ENCODE measurements at places on chromosomes 2 and 18. TPM values are rescaled to one million over a fixed set of nuclear protein-coding genes. Genes with fewer than 3 reads are reported as not detected.

- peaks cover 5% of the 10 kb centered on the region for H3K4me1 ChIP-seq
- no peak for DNase-seq
- H3K27ac ChIP-seq, result no peak overlapping the region
These were observed 142.4 kb downstream of the ZFP36L2 start for GRCh38 chr2:43083710-43084698.

GRCh38 chr2:20635675-20636584 is 15.0 kb downstream of the HS1BP3 start:
- H3K27ac ChIP-seq, result no peak overlapping the region
- H3K4me1 ChIP-seq, result no peaks in the 10 kb centered on the region
- H3K36me3 ChIP-seq, result no peaks in the 10 kb centered on the region
- H3K27me3 ChIP-seq, result no peaks in the 10 kb centered on the region

- no peak for DNase-seq
- no peak overlapping the region for H3K4me3 ChIP-seq
- H3K4me1 ChIP-seq, result no peaks in the 10 kb centered on the region
- H3K36me3 ChIP-seq, result no peaks in the 10 kb centered on the region
These were observed 404.3 kb downstream of the ZNF521 start for GRCh38 chr18:24947521-24948305.

- H3K27me3 ChIP-seq, result peaks cover 39% of the 10 kb centered on the region
- H3K4me1 ChIP-seq, result no peaks in the 10 kb centered on the region
- H3K4me3 ChIP-seq, result no peak overlapping the region
- H3K36me3 ChIP-seq, result no peaks in the 10 kb centered on the region
- no peak overlapping the region for H3K27ac ChIP-seq
These were observed 18.3 kb upstream of the KLHL29 start for GRCh38 chr2:23366720-23367119.

- no peaks in the 10 kb centered on the region for H3K4me1 ChIP-seq
- no peaks in the 10 kb centered on the region for H3K36me3 ChIP-seq
- no peak for DNase-seq
- H3K4me3 ChIP-seq, result no peak overlapping the region
These were observed 518.9 kb downstream of the TDRD15 start for GRCh38 chr2:21642647-21643046.

The DSG4 gene
- not detected for total RNA-seq

The FKBP7 gene
- total RNA-seq, result 1.4 TPM

The CXCR1 gene
- total RNA-seq, result 1.1 TPM

Data from activated CD4-positive, alpha-beta T cell treated with anti-CD3 and anti-CD28 coated beads, Interleukin-2, amount 10 ng/mL, durations not matched to agents 7 days and 5 days (primary cell).